ENCODE measurements at places on chromosomes 16 and 17.
A peak's percentile ranks its signal among the peaks of the same experiment; 100 is the strongest.

GRCh38 chr17:79400989-79401703 lies 209.7 kb downstream of the RBFOX3 start:
- DNase-seq = peak; percentile 83

DNA sequence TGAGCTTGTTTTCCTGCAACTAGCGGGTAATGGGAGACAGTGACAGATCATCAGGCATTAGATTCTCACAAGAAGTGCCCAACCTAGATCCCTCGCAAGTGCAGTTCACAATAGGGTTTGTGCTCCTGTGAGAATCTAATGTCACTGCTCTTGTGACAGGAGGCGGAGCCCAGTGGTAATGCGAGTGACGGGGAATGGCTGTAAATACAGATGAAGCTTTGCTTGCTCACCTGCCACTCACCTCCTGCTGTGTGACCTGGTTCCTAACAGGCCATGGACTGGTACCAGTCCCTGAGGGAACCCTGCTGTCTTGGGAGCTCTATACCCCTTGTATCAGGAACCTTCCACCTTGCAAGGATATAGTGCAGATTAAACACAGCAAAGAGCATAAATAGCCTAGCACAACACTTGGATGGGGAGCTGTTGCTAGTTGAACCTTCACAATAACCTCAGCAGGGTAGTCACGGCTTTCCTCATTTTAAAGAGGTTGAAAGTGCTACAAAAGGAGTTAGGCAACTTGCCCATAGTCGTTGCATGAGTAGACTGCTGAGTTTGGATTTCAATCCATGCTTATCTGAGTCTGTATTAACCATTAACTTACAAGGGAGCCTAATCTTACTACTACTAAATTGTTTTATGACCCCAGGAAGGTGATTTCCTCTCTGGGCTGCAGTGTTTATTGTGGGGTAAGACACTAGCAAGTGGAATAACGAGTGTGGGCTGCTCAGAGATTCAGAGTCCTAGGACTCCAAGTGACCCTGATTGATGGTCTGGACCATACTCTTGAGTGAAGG lies 156.6 kb upstream of the ZFHX3 start:
- DNase-seq = no peak

GRCh38 chr17:9668517-9668916 lies 23.2 kb downstream of the USP43 start:
- no peak for DNase-seq

DNA sequence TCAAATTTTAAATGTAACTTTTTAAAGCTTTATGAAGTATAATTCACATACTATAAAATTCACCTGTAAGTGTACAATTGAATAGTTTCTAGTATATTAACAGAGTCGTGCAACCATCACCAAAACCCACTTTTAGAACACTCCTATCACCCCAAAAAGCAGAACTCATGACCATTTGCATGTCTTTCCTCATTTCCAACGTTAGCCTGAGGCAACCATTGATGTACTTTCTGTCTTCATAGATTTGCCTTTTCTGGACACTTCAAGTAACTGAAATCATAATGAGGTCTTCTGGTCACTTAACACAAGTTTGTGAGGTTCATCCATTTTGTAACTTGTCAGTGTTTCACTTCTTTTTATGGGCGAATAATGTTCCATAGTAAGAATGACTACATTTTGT lies 33.2 kb downstream of the METTL16 start:
- DNase-seq = no peak

DNA sequence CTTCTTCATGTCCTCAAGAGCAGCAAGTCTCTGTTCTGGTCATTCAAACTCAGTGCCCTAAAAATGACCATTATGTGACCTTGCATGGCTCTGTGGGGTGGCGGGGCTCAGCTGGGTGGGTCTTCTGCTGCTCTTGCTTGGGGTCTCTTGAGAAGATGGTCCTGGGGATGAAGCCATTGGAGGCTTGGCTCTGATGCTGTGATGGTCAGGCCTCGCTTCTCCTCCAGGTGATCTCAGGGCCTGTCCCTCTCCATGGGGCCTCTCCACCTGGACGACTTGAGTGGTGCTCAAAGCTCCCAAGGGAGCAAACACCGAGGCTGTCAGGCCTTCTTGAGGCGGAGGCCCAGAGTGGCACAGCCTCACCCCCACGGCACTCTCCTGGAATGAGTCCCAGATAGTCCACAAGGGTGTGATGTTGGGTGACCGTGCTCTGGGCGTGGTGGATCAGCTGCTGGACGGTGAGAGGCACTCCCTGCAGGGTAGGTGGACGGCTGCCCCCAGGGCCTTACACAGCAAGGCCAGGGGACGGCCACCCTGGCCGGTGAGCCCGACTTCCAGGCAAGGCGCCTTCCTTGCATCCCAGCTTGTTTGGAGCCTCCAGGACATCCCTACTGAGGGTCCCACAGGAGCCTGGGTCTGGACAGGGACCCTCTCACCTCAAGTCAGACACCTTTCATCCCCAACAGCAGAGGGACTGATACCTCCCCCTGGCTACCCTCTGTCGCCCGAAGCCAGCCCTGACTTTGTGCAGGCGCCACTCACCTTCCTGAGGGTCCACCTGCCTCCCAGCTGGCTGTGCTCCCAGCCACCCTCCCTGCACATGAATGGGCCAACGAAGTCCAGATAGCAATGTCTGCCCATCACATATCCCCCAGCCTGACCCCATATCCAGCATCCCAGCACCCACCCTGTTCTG lies 48.7 kb downstream of the USP22 start:
- DNase-seq = no peak
